ENCODE measurements at places on chromosomes 11 and 22.

- DNase-seq = no peak
Measured at GRCh38 chr11:64093233-64094039, 57.7 kb downstream of the FLRT1 start.

GRCh38 chr11:10373340-10373739, 68.5 kb downstream of the ADM start:
- DNase-seq = no peak

- no peak for DNase-seq
Measured at GRCh38 chr11:127383026-127383425, 382.5 kb upstream of the KIRREL3 start.

- DNase-seq = no peak
Measured at GRCh38 chr22:25900390-25900789, 158.4 kb downstream of the MYO18B start.

DNA sequence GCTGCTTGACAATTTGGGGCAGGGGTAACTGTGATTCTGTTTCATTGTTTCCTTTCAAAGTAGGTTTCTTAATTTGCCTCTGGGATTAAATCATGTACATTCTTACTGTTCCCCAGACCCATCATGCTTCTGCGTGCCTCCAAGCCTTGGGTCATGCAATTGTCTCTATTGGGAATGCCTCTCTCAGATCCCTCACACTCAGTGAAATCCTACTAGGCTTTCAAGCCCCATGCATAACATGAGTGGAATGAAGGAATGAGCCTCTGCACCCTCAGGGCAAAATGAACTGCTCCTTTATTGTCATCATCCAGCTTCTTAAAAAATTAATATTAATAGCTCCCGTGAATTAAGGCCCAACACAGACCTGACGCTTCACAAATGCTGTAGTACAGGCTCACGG, 381.7 kb downstream of the TENM4 start:
- DNase-seq = no peak

DNA sequence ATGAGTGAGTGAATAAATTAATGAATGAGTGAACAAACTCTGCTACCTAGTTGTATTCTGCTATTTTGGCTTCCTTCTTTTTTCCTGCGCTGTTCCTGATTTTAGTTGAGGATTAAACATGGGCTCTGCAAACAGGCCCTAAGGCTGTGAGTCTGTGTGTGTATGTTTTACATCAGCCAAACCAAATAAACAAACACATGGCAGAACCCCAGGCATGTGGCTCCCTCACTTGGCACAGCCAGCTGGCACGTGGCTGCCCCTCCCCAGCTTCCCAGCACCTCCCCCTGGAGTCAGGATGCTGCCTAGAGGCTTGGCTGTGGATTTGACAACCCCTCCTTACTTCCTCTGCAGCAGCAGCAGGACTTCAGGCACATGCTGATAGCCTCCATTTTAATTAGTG, 593.2 kb downstream of the INSC start:
- no peak for DNase-seq

DNA sequence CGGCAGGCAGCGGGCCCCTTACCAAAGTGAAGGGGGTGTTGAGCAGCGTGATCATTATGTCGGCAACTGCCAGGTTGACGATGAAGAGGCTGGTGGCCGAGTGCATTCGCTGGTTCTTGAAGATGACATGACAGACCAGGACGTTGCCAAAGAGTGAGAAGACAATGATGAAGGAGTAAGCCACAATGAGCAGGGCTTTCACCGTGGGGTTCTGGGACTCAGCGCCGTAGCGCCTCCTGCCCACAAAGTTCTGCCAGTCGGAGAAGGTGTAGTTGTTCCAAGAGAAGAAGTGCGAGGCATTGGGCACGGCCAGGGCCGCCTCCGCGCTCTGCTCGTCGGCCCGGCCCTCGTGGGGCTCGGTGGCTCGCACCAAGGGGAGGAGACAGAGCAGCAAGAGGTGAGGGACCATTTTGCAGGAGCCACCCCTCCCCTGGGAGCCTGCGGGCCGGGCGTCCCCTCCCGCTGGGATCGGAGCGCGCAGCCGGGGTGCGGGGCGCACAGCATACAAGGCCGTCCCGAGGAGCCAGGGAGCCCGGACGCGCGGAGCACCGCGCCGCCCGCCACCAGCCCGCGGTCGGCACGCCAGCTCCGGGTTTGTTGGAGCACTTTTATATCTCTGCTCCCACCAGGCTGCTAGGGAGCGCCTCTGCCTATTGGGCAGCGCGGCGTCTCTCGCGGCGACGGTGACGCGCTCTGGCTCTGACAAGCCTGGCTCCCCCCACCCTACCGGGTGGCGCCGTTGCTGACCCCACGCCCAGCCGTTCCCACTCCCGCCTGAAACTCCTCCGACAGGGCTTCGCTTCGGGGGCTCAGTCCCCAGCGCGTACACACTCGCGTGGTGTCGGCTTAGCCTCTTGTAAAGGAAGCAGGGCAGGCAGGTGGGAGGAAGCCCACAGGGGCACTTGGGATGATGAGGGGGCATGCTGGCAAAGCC, at the start of gene GPR83:
GPR83 (minus strand) TSS at position 581 of the 934 bp plus-strand sequence; CDS start at position 409, 172 bp downstream.
- no peak for DNase-seq

- no peak for DNase-seq
Measured at GRCh38 chr22:48855593-48856307, 971.9 kb downstream of the BRD1 start.

- DNase-seq = no peak
Measured at GRCh38 chr11:78438298-78438975, 20.8 kb upstream of the GAB2 start.

GRCh38 chr11:102317768-102318103, 452 bp downstream of the BIRC3 start:
- DNase-seq = no peak

- no peak for DNase-seq
Measured at GRCh38 chr11:56932572-56933220, 56.0 kb upstream of the OR5AK2 start.

- no peak for DNase-seq
Measured at GRCh38 chr22:45235101-45235777, 5.5 kb downstream of the KIAA0930 start.

- no peak for DNase-seq
Measured at GRCh38 chr11:113332638-113333329, 18.4 kb downstream of the TTC12 start.

DNA sequence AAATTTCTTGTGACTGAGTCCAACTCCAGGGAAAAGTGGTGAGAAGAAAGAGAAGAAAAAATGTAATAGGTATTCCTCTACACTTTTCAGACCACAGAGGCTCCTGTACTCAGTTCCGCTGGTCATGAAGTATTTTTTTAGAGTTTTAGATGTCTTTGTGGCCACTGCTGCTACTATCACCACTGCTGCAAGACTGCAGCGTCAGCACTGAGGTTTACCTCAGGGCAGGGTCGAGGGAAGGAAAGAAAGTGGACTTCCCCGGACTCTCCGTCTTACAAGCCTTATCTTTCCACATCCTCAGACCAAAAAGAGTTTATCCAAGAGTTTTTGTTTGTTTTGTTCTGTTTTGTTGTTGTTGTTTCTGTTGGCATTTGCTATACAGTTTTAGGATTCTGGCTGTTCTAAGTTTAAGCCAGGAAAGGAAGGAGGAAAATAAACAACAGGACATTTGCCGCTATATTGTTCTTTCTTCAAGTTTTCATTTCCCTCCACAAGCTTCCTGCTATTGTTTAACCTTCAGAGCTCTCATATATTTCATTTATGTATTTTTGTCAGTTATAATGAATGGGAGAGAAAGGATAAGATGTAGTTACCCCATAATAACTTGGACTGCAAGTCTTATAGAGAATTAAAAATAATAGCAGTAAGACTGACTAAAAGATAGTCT, 919.3 kb downstream of the NTM start:
- no peak for DNase-seq

GRCh38 chr11:100229086-100229485, 458.0 kb upstream of the ARHGAP42 start:
- DNase-seq = no peak

GRCh38 chr11:88402784-88403183, 65.2 kb upstream of the CTSC start:
- no peak for DNase-seq

- no peak for DNase-seq
Measured at GRCh38 chr11:7967826-7968225, 2.6 kb upstream of the NLRP10 start.
